Activated T-cell treated with anti-CD3 and anti-CD28 coated beads, Interleukin-2, amount 50 U/mL, for 72 hours (primary cell): ENCODE measurements at places on chromosomes 3 and 15. TPM values are rescaled to one million over a fixed set of nuclear protein-coding genes. Genes with fewer than 3 reads are reported as not detected.

GRCh38 chr15:58854593-58854992 lies 78.9 kb downstream of the SLTM start:
- DNase-seq: no peak

Gene IL5RA
- total RNA-seq: 0.77 TPM

- DNase-seq: peak; percentile 22
Measured at GRCh38 chr3:146503461-146504202, 34.3 kb upstream of the PLSCR2 start.

Gene PSMA4
- 207 TPM for total RNA-seq

Gene FAH
- total RNA-seq: 74.3 TPM

Gene KLHL25
- total RNA-seq: 6.2 TPM

Gene HRH1
- total RNA-seq: 4.6 TPM

Gene GOLGA8M
- not detected for total RNA-seq

GRCh38 chr3:169641167-169641566 lies 22.3 kb downstream of the MECOM start:
- no peak for DNase-seq

DNA sequence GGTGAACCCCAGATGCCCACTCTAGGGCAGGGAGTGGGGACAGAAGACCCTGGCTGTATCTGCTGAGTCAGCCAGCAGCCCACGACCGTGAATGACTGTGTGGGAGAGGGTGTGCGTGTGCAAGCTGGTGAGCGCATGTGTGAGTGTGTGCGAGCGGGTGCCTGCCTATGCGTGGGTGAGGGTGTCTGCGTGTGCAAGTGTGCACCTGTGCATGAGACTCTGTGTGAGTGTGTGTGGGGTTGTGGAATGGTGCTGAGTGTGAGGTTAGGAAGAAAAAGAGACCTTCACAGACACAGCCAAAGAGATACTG lies 149.2 kb downstream of the RAB11A start:
- no peak for DNase-seq

GRCh38 chr3:101216710-101217465 lies 103.5 kb downstream of the IMPG2 start:
- DNase-seq: peak; percentile 10

- DNase-seq: peak; percentile 87
Measured at GRCh38 chr15:70763120-70763949, at the start of gene UACA. Gene UACA (minus strand): TSS chr15:70763558. CDS start chr15:70763407, 151 bp downstream.

GRCh38 chr15:64905119-64905831 lies 6.4 kb upstream of the ANKDD1A start:
- DNase-seq: peak; percentile 84

- DNase-seq: peak; percentile 18
Measured at GRCh38 chr15:95025924-95026728, 794.8 kb downstream of the MCTP2 start.
